Bronchial smooth muscle cell (primary cell): ENCODE measurements at places on chromosomes 7 and 10. TPM values are rescaled to one million over a fixed set of nuclear protein-coding genes. Genes with fewer than 3 reads are reported as not detected.

Gene FGFR2
- under 0.01 and 0.09 TPM in 2 replicates for total RNA-seq

Gene TMEM213
- not detected in 2 replicates for total RNA-seq

Gene IQUB
- total RNA-seq = 0.63 and 0.69 TPM in 2 replicates

Gene DRGX
- not detected in 2 replicates for total RNA-seq

Gene NPC1L1
- total RNA-seq = under 0.01 and 0.09 TPM in 2 replicates

Gene VSTM4
- total RNA-seq = 5.5 and 6.4 TPM in 2 replicates

Gene SLC18A3
- total RNA-seq = not detected in 2 replicates
